ENCODE measurements at places on chromosomes 12 and 14.

- no peak for DNase-seq
Observed at GRCh38 chr14:88829685-88830302, 5.3 kb downstream of the TTC8 start.

GRCh38 chr14:68470361-68470760, 322.5 kb downstream of the ZFP36L1 start:
- DNase-seq, result no peak

DNA sequence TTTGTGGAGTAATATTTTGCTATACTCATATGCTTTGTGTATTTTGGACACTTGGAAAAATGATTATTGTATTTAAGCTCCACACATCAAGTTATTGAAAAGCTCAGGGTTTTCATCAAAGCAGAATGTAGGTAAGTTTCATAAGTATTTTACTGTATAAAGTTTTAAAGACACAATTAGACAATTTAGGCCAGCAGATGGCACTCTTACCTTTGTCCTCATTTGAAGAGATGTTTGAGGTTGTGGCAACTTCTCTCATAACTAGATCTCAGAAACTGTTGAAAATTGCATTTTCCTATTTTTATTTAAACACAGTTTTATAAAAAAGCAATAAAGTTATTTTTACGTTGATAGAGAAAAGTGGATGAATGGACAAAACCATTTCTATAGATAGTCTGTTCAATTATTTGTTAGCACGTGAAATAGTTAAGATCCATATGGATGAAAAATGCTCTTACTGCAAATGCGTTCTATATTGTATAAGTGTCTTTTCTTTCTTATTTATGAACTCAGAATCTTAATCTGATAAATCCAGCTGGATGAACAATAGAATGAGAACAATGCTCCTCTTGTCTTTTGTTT, 300.0 kb downstream of the AEBP2 start:
- peak; percentile 70 for DNase-seq

DNA sequence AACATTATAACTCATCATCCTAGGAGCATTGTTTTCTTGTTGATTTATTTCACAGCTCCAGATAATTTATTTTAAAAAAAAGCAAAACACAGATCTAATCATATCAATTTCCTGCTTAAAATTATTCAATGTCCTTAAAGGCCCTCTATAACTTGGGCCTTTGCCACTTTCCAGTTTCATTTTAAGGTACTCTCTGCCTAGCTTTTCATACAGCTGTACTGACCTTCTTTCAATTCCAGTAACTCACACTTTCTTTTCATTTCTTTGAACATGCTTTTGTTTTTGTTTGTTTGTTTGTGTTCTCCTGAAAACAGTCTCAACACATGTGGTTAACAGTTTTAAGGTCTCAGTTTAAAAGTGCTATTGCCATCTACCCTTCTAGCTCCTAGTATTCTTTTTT, 281.9 kb downstream of the ACSS3 start:
- DNase-seq, result no peak

GRCh38 chr14:50263321-50263720, 31.9 kb upstream of the SOS2 start:
- DNase-seq, result no peak

DNA sequence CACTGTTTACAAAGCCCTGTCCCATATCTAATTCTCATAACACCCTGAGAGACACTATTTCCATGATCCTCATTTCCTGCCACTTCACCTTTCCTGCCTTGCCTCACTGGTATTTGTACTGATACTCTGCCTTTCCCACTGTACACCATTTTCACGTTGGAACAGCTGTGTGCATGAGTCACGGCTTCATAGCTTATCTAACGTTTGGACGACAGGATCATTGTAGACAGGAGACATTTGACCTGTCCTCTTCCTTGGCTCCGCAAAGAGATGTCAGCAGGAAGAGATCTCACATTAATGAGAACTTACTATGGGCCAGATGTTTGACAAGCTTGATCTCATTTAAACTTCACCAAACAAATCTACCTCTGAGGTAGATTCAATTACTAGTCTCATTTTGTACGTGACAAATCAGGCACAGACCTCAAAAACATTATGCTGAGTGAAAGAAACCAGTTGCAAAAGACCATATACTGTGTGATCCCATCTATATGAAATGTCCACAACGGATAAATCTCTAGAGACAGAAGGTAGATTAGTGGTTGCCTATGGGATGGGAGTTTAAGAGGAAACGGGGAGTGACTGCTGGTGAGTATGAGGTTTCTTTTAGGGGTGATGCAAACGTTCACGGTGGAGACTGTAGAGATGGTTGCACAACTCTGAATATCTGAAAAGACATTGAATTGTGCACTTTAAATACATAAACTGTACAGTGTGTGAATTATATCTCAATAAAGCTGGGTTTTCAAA, 71.2 kb downstream of the KCNK13 start:
- no peak for DNase-seq

- no peak for DNase-seq
Observed at GRCh38 chr12:109120095-109120494, 3.7 kb downstream of the ACACB start.

DNA sequence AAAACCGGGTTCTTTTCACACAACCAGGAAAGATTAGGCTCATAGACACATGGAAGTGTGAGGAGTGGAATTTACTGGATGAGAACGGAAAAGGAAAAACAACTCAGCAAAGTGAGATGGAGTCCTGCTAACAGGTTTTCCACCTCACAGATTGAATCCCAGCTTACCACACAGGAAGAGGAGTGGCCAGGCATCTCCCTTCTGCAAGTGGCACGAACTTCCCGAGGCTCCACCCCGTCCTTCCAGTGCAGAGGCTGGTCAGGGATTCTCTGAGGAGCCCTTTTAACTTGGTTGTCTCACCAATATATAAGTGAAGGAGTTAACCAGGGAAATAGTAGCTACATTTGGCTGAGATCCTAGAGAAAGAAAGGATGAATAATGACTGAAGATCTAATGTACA, 102.8 kb downstream of the SCAF11 start:
- no peak for DNase-seq

DNA sequence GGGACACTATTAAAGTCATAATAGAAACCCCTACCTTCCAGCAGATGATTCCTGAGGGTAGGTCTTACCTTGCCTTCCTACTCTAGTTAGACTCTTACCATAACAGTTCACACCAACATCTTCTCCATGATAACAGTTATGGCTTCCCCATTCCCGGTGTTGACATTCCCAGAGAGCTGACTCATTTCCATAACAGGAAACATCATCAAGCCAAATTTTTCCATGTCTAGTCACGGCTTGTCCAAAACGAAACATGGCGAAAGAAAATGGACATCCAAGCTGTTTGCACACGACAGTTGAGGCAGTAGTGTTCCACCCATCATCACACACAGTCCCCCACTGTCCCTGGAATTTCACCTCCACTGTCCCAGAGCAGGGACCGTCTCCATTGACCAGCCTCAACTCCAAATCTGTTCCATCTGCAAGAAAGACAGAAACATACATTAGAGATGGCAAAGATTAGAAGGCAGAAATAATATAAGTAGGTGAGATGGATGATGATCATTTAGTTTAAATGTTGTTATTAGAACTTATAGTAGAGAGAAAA, 10.6 kb downstream of the CD163L1 start:
- peak; percentile 86 for DNase-seq

DNA sequence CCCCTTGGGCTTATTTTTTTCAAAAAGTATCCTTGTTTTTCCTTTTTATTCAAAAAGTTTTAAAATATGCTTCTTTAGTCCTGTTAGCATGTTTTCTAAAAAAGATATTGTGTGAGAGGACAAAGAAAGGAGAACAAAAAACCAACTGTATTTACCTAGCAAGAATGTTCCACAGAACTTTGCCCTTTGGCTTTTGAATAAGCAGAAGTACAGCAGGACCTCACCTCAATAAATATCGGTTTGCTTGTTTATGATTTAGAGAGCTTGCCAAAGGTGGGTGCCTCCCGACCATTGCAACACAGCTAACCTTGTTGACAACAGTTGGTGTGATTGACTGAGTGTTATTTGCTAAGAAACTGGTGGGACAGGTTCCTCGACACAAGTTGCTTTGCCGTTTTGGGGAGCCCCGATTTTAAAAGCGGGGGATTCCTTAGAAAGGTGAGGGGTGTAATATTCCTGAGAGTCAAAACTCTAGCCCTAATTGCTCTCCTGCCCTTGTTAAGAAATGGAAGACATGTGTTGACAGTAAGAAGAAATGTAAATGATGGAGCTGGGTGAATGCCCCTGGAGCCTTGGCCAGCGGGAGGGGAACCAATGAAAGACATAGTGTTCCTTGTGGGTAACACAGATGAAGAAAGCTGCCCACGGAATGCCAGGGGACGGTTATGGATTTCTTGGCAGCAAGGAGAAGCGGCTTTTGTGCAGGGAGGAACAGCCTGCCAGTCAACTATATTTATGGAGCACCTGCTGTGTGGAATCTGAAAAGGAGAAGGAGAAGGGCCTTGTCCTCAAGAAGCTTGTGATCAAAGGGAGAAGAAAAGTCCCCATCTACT, 13.7 kb downstream of the MYBPC1 start:
- DNase-seq, result no peak
